ENCODE measurements at places on chromosomes 4 and X.

DNA sequence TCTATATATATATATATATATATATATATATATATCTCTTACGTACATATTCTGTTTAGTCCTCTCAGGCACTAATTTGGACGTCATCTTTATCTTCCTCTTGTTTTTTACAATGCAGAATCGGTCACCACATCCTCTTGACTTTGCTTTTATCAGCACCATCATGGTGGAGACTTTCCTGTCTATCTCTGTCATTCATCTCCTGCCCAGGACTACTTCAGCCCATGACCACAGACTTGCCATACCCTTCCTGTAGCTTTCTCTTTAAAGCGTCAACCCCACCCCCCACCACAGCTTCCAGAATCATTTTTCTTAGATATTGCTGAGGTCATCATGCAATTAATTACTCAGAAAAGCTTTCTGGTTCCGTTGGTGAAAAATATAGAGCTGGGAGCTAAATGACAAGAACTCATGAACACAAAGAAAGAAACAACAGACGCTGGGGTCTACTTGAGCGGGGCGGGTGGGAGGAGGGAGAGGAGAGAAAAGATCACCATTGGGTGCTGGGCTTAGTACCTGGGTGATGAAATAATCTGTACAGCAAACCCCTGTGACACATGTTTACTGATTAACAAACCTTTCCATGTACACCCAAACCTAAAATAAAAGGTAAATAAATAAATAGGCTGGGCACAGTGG lies 30.5 kb upstream of the PRKX start:
- no peak for DNase-seq

DNA sequence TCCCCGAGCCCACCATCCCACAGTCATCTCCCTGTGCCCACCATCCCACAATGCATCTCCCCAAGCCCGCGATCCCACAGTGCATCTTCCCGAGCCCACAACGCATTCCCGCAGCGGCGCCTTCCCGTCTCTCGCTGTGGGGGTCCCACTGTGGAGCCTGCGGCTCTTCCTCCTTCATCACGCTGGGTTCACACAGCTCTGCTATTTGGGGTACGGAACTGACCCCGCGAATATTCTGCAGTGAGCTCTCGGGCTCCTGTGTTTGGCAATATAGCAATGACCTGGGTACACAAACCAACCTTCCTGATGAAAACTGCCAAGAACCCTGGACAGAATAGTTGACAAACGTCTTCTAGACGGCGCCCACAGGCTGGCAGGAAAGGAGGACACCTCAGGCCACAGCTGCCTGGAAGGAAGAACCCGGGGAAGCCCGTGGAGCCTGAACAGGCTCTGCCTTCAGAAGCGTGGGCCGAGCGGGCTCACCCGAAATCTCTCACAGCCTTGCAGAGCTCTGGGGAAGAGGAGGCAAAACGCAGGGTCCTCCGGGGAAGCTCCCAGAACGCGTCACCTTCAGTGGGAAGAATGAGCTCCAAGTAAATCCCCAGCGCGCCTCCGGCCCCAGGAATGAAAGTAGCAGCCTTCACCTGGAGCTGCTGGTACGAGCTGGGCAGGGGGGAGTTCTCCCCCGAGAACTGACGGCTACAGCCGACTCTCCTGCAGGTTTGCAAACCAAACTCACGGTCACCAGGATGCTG lies 22.9 kb downstream of the PPP2R3B start:
- no peak for DNase-seq

DNA sequence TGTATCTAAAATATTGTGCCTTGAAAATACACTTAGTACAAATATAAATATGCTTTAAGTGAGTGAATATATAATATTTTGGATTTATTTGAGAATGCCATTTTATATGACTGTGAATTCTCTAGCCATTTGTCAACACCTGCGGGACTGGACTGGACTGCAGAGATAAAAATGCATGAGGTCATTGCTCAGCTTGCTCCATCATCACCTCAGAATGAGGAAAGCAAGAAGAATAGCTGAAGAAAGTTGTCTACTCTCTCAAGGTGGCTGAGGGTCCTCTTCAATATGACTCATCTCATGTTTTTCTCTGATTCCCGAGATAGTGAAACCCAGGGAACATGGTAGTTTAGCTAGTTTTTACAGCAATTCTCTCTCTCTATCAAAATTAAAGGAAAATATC lies 732.5 kb upstream of the AGA start:
- DNase-seq, result no peak

DNA sequence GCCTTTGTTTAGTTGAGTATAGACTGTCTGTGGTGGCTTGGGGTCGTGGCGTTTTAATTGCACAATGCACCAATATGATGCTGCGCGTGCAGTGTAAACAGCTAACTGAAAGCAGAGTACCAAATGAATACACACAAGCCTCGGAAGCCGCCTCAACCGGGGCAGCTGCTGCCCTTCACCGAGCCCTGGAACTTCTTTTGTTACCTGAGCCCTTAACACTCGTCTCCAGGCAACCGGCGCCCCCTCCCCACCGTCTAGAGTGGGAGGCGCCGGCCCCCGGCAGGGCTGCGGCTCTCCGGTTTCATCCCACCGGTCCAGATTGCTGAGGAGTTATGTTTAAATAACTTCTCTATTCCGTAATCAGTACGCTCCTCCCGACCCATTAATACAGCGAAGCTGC lies 173.2 kb upstream of the TBL1X start:
- no peak for DNase-seq

GRCh38 chr4:130576218-130576617 lies 1480.3 kb downstream of the C4orf33 start:
- no peak for DNase-seq

DNA sequence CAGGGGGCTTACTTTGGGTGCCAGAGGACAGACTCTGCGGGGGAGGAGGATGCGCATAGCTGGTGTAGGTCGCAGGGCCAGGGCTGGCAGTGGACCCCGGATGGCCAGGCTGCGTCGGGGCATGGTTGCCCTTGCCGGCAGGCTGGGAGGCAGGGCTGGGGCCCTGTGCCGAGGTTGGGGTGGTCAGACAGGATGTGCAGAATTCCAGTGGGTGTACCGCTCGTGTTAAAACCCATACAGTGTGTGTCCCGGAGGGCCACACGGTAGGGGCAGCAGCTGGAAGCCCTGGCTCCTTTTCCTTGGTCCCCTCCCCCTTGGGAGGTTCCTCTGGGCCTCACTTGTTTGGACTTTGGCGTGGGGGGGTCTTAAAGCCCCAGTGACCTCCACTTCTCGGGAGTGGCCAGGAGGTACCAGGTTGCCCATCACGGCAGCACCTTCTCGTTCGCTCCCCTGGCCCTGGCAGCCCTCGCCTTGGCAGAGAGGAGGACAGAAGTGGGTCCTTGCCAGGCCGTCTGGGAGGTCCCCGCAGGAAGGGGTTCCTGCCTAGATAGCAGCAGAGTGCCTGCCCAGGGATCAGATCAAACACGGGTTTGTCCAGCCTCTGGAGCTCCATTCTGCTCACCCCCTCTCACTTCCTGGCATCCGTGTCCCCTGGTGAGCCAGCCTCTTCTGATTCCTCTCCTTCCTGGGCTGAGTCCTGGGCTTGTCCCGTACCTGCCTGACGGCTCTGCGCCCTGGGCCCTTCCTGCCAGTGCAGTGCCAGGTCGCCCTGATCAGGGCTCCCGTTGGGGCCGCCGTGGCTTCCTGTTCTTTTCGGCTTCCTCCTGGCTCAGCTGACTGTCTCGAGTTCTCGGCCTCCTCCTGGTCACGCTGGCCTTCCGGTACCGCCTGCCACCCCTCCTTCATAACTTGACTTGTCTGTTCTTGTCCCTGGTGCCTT lies 56.7 kb upstream of the HGFAC start:
- no peak for DNase-seq
